CD4-positive, alpha-beta T cell treated with Interferon alpha-2 for 1 hour (primary cell): ENCODE measurements at places on chromosomes 3 and 15.
A peak's percentile ranks its signal among the peaks of the same experiment; 100 is the strongest.

GRCh38 chr15:97654481-97655076, 305.9 kb upstream of the ARRDC4 start:
- DNase-seq, result no peak

GRCh38 chr15:74262625-74263024, 26.5 kb downstream of the CCDC33 start:
- no peak for DNase-seq

GRCh38 chr3:54835701-54836100, 92.2 kb downstream of the LRTM1 start:
- DNase-seq, result no peak

DNA sequence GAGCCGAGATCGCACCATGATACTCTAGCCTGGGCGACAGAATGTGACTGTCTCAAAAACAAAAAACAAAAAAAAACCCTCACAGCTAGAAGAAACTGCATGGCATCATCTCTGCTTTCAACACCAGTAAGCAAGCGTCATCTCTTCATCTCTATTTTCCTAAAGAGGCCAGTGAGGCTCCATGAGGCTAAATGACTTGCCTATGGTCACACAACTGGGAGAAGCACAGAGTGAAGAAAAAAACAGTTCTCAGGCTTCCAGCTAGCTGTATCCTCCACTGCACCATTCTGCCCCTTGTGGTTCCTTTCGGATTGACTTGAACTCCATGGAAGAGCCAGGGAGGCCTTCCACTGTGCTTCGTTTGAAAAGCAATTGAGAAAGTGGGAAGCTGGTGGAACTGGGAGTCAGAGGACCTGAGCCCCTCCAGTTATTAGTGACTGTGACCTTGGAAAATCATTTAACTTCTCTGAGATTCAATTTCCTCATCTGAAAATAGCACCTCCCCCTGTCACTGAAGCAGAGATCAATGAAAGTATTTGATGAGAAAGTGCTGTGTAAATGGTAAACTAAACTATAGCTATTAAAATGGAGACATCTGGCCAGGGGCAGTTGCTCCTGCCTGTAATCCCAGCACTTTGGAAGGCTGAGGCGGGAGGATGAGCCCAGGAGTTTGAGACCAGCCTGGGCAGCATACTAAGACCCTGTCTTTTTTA, 32.1 kb upstream of the DENND4A start:
- DNase-seq, result peak; percentile 31

- no peak for DNase-seq
Observed at GRCh38 chr15:80944818-80945217, 44.8 kb downstream of the MESD start.

GRCh38 chr3:62632510-62633294, 242.5 kb downstream of the CADPS start:
- DNase-seq, result no peak

DNA sequence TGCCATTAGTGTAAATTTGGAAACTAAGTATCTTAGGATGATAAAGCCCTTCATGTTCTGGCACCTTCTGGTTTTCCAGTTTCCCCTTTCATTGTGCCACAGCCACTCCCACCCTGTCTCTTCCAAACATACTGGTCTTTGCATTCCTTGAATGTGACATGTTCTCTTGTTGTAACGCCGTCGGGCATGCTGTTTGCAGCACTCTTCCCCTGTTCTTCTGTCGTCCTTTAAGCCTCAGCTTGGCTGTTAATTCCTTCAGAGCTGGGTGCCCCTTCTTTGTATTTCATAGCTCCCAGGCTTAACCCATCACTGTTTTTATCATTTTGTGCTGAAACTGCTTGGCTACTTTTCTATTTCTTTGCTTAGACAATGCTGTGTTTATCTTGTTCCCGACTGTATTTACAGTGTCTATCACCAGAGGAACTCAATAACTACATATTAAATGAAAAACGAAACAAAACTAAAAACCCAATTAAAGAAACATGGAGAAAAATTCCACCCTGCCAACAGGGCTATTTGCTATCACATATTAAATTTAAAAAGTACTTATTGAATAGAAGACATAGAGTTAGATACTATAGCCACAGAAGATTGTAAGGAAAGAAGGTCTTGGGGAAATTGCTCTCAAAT, 95.4 kb upstream of the KCNAB1 start:
- no peak for DNase-seq

DNA sequence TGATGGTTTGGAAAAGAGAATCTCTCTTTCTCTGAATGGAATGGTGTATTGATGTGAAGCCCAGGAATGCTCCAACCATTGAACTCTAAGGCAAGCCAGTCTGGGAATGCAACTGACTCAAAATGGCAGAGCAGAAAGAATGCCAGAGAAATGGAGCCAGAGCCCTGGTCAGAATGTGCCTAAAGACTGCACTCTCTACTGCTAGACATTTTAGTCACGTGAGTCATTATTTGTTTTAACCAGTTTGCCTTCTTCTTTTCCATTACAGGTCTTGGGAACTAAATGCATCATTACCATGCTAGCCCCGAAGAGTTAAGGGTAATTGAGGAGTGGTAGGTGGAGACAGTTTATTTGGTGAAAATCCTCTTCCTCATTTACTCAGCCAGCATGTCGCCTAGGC, 67.3 kb upstream of the TRIM42 start:
- DNase-seq, result no peak

GRCh38 chr3:17301271-17301670, 416.5 kb downstream of the PLCL2 start:
- DNase-seq, result no peak
